ENCODE measurements at places on chromosomes 2 and 18. TPM values are rescaled to one million over a fixed set of nuclear protein-coding genes. Genes with fewer than 3 reads are reported as not detected.

- DNase-seq, result no peak
Measured at GRCh38 chr18:5058768-5059695, 138.0 kb downstream of the AKAIN1 start.

DNA sequence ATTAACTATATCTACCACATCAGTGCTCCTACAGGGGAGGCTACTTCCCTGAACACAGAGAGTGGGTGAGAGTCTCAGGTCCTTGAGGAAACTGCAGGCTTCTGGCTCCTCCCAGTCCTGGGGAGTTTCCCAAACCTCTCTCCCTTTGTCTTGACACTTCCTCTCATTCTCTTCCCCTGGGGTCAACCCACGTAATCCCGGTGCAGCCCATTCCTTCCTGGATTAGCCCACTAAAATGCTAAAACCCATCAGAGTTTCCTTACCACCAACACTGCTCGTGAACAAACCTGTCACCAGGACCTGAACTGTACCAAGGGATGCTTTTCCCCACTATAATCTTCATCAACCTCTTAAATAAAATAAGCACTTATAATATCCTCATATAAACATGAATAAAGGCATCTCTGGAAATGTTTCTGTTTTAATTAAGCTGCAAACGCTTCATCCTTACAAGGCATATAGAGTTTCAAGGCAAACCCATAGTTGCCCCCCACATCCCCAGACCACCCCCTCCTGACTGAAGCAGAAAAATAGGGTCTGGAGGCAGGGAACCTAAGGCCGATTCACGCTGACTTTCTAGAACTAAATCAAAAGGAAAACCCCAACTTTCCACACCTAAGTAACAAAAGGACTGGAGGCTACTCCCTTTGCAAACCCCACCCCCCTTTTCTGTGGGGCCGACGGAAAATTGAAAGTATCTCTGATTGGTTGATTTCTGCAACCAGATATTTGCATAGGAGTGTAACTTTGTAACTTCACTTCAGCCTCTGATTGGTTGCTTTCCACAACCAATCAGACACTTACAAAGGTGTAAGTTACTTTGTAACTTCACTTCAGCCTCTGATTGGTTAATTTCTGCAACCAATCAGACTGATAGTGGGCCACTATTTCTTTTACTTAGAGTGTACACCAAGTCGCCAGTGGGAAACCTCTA, 19.0 kb downstream of the TMSB10 start:
- DNase-seq, result no peak

GRCh38 chr2:213238753-213239495, 45.3 kb upstream of the SPAG16 start:
- no peak for DNase-seq

DNA sequence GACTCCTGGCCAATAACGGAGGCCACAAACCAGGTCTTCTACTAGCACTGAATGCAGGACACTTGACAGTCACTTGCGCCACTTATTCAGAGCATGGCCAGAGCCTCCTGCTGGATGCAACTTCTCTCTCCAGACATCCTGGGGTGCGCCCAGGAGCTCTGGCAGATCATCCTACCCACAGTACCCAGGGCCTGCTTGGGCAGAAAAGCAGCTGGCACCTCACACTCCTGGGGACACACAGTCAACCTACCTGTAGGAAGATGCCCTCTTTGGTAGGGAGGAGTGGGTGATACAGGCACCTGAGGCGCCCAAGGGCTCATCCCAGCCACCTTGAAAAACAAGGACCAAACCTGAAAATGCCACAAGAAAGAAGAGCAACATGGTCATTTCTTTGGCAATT, 13.3 kb downstream of the GALNT14 start:
- no peak for DNase-seq

DNA sequence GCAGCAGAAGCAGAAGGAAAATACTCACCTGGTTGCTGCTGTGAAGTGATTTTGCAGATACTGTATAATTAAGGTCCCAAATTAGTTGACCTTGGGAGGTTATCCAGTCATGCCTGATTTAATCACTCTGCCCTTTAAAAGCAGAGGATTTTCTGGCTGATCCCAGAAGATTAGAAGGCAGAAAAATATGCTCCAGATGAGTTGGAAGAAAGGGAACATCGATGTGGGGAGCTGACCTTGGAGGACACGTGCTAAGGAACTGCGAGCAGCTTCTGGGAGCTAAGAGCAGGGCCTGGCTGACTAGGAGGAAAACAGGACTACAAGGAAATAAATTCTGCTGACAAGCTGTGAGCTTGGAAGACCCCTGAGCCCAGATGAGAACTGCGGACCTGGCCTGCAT, 13.3 kb upstream of the DYM start:
- no peak for DNase-seq

- no peak for DNase-seq
Measured at GRCh38 chr18:56119681-56120080, 518.7 kb downstream of the TXNL1 start.

DNA sequence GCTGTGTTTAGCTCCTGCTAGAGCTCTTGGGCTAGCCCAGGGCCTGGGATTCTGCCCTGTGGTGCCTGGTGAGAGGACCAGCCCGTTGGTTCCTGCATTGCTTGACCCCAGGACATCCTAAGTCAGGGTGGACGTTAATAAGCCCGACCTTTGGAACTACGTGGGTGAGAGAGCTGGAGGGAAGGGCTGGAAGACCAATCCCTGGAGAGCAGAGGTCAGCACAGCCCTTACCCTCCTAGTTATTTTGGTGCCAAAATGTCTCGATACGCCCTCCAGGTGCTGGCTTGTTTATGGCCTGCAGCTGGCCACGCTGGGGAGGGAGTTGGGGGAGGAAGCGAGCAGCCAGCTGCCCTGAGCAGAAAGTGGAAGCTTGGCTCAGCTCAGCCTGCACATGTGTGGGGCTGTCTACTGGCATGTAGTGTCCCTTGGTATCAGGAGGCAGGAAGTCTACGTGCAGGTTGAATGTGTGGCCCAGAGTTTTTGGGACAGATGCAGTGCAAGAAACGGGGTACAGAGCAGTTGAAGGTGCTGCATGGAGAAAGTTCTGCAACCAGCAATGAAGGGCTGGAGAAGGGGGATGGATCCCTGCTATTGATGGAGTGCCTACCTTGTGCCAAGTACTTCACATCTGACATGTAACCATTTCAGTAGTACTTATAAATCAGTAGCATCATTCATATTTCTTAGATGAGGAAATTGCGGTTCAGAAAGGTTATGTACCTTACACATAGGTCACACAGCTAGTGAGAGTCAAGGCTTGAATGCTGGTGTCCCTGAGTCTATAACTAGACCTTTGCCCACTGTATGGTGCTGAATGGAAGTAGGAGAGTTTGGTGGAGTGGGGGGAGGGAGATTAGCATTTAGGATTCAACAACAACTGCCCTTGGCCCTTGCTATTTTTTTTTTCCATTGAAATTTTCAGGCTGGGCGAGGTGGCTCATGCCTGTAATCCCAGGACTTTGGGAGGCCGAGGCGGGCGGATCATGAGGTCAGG, 5.0 kb upstream of the DGKD start:
- DNase-seq, result no peak

DNA sequence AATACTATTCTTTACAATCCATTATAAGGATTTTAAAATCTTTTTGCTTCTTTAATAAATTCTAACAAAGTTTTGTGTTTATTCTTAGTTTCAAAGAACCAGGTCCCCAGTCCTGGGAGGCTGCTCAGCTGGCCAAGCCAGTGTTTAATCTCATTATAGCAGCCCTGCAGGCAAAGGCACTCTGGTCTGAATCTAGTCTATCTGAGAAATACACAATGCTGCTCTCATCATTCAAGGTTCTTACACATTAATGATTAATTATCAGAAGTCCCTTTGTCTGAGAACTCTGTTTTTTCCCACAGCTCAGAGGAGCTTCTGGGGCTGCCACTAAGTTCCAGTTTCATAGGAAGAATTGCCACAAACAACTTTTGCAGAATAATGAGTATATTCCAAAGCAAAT, 27.7 kb downstream of the KCTD18 start:
- DNase-seq, result no peak

- no peak for DNase-seq
Measured at GRCh38 chr18:33040213-33040612, 267.4 kb upstream of the KLHL14 start.

- no peak for DNase-seq
Measured at GRCh38 chr2:95700519-95700918, 108.7 kb downstream of the TRIM43 start.

- no peak for DNase-seq
Measured at GRCh38 chr18:69123421-69123820, 277.3 kb upstream of the DOK6 start.

- DNase-seq, result no peak
Measured at GRCh38 chr2:95377216-95378123, 25.0 kb upstream of the FAHD2A start.

DNA sequence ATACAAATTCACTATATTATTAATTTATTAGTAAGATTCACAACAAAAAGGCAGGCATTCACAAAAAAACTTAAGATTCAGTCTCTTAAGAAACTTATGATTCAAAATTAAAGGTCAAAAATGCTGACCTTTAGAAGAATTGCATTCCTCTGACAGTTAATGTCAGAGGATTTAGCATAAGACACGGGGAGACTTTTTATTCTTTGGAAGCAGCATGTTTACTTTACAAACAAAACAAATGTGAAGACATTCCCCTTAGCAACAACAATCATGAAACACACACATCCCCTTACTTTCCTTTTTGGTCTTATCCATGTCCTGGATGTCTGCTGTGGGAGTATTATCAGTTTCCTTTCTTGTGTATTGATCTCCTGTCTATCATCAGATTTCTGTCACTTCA, 117.1 kb downstream of the RAD51AP2 start:
- DNase-seq, result no peak

The CCDC141 gene
- total RNA-seq, result 18.0 TPM

The ANXA4 gene
- total RNA-seq, result 27.1 TPM

The DCDC2C gene
- 0.48 TPM for total RNA-seq

The LYPD6 gene
- total RNA-seq, result 16.9 TPM

The TPO gene
- 0.74 TPM for total RNA-seq

The VWC2L gene
- not detected for total RNA-seq
